ENCODE measurements at places on chromosomes 3 and 15. TPM values are rescaled to one million over a fixed set of nuclear protein-coding genes. Genes with fewer than 3 reads are reported as not detected.
A peak's percentile ranks its signal among the peaks of the same experiment; 100 is the strongest.

- no peak for DNase-seq
Observed at GRCh38 chr3:177515786-177516157, 318.5 kb upstream of the TBL1XR1 start.

CNOT10 gene
- total RNA-seq = 47.4 TPM

GRCh38 chr3:24454856-24455255 lies 39.8 kb downstream of the THRB start:
- no peak for DNase-seq

P3H2 gene
- total RNA-seq = 22.9 TPM

DNA sequence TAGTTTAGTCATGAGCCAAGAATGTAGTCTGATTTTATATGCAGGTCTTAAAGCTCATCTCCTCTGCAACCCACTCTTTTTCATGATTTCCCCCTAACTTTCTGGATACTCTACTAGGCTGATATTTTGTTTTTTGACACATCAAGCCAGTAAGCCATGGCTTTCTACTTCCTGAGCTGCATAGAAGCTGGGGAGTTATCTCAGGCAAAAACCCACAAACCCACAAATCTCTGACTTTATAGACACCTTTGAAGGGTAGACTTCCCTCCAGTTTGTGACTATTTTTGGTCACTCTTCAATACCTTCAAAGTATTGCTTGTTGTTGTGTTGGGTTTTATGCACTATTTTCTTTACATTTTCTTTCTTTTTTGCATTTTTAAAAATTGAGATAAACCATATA lies 28.6 kb downstream of the TMEM202 start:
- DNase-seq = no peak

- peak; percentile 69 for DNase-seq
Observed at GRCh38 chr3:141646760-141647561, 91.1 kb upstream of the RNF7 start.

TNFSF10 gene
- total RNA-seq = 6.3 TPM

DNA sequence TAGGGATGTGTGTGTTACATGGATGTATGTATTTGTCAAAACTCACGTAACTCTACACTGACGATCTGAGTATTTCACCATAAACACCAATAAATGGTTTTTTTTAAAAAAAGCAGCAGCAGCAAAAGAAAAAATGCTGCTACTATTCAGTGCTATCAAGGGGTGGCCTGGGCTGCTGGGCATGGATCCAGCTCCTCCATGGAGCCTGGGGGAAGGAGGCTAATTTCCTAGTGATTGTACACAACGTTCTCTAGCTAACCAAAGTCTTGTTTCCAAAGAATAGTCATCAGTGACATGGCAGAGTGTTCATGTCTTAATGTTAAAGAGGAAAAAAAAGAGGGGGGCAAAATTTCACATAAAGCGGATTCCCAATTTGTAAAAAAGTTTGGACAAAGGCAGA lies 29.0 kb downstream of the POMGNT2 start:
- DNase-seq = peak; percentile 18

GRCh38 chr15:79341396-79341795 lies 30.5 kb downstream of the TMED3 start:
- DNase-seq = peak; percentile 33

CAV3 gene
- not detected for total RNA-seq

DNA sequence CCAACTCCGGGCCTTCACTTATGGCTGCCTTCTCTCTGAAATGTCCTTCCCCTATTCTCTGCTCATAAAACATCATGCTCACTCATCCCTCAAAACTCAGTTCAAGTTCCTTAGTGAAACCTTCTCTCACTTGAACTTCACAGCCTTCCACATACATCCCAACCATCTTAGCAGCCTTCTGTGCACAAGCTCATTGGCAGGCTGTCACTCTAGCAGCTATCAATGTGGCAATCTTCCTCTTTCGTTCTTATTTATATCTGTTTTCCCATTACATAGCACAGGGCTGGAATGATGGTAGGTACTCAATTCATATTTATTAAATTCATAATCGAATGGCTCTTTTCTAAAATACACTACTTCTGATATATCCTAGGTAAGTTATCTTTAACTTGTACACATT lies 66.4 kb upstream of the MCTP2 start:
- no peak for DNase-seq

- DNase-seq = no peak
Observed at GRCh38 chr15:48466820-48467219, 135.6 kb downstream of the DUT start.

HPS3 gene
- total RNA-seq = 28.4 TPM

Measured in umbilical cord (tissue), 2 donors.